ENCODE measurements at places on chromosomes 4 and X. TPM values are rescaled to one million over a fixed set of nuclear protein-coding genes. Genes with fewer than 3 reads are reported as not detected.

The PPBP gene
- total RNA-seq: not detected

The FDCSP gene
- not detected for total RNA-seq

The ZIC3 gene
- total RNA-seq: not detected

The SHOX gene
- under 0.01 TPM for total RNA-seq

The CT45A1 gene
- not detected for total RNA-seq

The RASL11B gene
- not detected for total RNA-seq

The ZNF185 gene
- total RNA-seq: 7.7 TPM

The CCNA2 gene
- total RNA-seq: 11.2 TPM

The NUP54 gene
- total RNA-seq: 53.5 TPM

The OSTC gene
- total RNA-seq: 270 TPM

The PAGE4 gene
- total RNA-seq: not detected

The GLRB gene
- total RNA-seq: 19.3 TPM

The VCX gene
- total RNA-seq: not detected

The ART3 gene
- total RNA-seq: not detected

The FGFBP1 gene
- not detected for total RNA-seq

The FRG2 gene
- not detected for total RNA-seq

The GTPBP6 gene
- 26.3 TPM for total RNA-seq

The PLP1 gene
- 3.3 TPM for total RNA-seq

The UCP1 gene
- total RNA-seq: not detected

The DGKK gene
- not detected for total RNA-seq

The FANCB gene
- 3.2 TPM for total RNA-seq

The SPON2 gene
- total RNA-seq: 0.34 TPM

The ENOX2 gene
- total RNA-seq: 19.0 TPM

The CTAG2 gene
- not detected for total RNA-seq

The PALLD gene
- total RNA-seq: 20.8 TPM

The AKAP14 gene
- total RNA-seq: not detected

The TNMD gene
- not detected for total RNA-seq

The TCEAL7 gene
- total RNA-seq: 0.11 TPM

The RBM46 gene
- total RNA-seq: not detected

The SLC26A1 gene
- total RNA-seq: 0.22 TPM

The PPM1K gene
- total RNA-seq: 3.9 TPM

The PTPN13 gene
- 0.98 TPM for total RNA-seq

The SEC24D gene
- 26.1 TPM for total RNA-seq

The PQBP1 gene
- total RNA-seq: 80.2 TPM

The LEF1 gene
- 0.22 TPM for total RNA-seq

The C4orf50 gene
- total RNA-seq: under 0.01 TPM

The ARHGAP4 gene
- 3.7 TPM for total RNA-seq

The ZAR1 gene
- not detected for total RNA-seq

The TADA2B gene
- total RNA-seq: 10.1 TPM

The RHOXF2 gene
- not detected for total RNA-seq

The TMSB15A gene
- total RNA-seq: 0.33 TPM

The LUZP4 gene
- total RNA-seq: not detected

The MSX1 gene
- 0.87 TPM for total RNA-seq

The SLC10A4 gene
- total RNA-seq: 0.09 TPM
